Stimulated activated CD4-positive, alpha-beta T cell treated with anti-CD3 and anti-CD28 coated beads, Interleukin-12 subunit alpha, Interleukin-12 subunit beta, amount 100 ng/mL, for 24 hours (primary cell): ENCODE measurements at places on chromosomes 5 and 9.

GRCh38 chr5:138716456-138716924, 36.7 kb upstream of the CTNNA1 start:
- no peak for DNase-seq

GRCh38 chr9:27388150-27388549, 91.2 kb upstream of the EQTN start:
- DNase-seq, result no peak

- DNase-seq, result no peak
Measured at GRCh38 chr5:166570865-166571264, 1720.6 kb upstream of the WWC1 start.

DNA sequence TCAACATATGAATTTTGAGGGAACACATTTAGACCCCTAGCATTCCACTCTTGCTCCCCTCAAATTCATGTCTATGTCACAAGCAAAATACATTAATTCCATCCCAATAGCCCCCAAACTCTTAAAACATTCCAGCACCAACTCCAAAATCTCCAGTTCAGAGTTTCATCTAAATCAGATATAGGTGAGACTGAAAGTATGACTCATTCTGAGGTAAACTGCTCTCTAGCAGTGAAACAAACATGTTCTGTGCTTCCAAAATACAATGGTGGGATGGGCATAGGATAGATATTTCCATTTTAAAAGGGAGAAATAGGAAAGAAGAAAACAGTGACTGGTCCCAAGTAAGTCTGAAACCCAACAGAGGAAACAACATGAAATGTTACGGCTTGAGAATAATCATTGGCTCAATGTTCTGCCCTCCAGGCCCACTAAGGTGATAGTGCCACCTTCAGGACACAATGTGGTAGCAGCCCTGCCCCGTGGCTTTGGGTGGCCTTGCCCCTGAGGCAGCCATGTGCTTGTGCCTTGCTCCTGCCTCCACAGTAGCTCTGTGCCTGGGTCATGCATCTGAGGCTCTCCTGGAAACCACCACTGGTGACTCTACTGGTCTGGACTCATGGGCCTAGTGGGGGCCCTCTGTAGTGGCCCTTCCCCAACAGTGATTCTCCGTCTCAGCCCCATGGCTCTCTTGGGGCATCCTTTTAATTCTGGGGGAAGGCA, 36.4 kb upstream of the IPPK start:
- no peak for DNase-seq

GRCh38 chr5:5886812-5887486, 464.5 kb downstream of the ICE1 start:
- DNase-seq, result peak; percentile 20

- DNase-seq, result no peak
Measured at GRCh38 chr5:178786417-178786816, 56.0 kb upstream of the ZNF354A start.

DNA sequence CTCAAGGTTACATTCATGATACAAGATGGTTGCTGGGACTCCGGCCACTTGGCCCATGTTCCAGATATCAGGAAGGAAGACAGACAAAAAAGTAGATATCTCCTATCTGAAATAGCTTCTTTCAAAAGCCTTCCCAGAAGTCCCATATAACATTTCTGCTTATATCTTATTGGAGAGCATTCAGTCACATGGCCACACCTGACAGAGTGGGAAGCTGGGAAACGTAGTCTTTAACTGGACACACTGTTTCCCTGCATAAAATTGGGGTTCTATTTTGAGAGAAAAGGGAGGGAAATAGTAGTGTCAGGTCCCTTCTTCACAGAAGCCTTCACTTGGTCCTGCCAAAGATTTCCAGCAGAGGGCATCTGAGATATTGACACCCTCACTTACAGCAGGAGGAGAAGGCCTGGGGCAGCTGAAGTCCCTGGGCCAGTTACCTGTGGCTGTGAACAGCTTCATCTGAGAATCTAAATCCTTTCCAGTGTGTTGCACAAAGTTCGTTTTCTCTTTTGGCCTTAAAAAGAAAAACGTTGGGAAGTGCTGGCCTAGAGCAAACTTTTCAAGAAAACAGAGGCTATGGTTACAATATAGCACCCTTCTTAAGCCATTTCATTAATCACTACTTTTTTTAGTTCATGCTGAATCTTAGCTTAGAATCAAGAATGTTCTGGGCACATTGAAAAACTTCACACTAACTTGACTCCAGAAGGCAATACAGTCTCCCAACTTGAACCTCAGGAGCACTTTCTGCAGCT, 33.5 kb downstream of the SPEF2 start:
- peak; percentile 48 for DNase-seq

DNA sequence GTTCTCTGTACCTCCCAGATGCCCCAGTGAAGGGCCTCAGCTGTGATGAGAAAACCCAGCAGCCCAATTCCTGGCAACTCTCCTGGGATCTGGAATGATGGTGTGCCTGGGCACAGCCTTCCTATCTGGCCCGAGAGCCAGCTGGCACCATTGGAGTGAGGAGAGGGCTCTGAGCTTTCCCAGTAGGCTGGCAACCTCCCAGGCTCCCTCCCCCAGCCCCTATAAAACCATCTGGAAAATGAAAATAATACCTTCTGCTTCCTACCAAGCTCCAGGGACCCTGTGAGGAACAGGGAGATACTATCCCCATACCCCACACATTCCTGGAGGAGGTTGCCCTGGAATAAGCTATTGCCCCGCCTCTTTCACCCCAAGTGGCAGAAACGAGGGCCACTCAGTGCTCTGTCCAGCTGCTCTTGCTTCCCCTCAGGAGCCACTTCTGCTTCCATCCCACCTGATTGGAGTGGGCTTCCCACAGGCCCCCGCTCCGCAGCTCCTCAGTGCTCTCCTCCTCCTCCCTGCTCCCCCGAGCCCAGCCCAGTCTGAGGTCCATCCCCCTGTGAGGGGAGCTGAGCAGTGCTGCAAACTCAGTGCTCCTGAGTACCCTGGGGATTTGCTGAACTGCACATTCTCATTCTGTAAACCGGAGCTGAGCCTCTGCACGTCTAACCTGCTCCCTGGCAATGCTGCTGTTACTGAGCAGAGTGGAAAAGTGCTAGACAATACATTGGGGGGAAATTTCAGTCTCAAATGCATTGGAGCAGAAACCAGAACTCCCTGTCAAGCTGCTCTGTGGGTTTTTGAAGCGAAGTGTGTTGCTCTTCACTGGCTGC, 74.7 kb downstream of the THBS4 start:
- no peak for DNase-seq

- no peak for DNase-seq
Measured at GRCh38 chr9:102845827-102846371, 149.2 kb upstream of the CYLC2 start.

- no peak for DNase-seq
Measured at GRCh38 chr5:11904265-11904906, at the start of gene CTNND2. TSS of gene CTNND2 (minus strand) at chr5:11904446. CDS start at chr5:11903853, 593 bp downstream.

DNA sequence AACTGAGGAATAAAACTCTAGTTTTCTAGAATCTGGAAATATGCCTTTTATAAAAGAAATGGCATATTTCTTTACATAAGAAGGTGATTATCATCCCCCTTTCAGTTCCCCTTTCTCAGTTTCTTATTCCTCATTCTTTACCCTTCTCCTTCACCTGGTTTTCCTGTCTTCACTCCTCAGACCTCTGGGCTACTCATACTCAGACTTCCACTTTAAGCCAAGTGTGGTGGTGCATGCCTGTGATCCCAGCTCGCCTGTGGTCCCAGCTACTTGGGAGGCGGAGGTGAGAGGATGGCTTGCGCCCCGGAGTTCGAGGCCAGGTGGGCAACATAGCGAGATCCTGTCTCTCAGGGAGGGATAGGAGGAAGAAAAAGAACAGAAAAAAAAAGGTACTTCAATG, 57.2 kb downstream of the RANBP6 start:
- no peak for DNase-seq

DNA sequence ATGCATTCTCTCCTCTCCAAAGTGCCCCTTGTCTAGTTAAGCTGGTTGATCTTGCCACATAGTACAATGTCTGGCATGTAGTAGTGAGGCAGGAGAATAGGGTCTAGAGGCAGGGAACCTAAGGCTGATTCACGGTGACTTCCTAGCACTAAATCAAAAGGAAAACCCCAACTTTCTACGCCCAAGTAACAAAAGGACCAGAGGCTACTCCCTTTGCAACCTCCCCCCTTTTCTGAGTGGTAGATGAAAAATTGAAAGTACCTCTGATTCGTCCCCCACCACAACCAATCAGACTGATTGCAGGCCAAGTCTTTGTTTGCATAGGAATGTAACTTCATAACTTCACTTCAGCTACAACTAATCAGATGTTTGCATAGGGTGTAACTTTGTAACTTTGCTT, 278.8 kb downstream of the PSAT1 start:
- DNase-seq, result no peak

- DNase-seq, result no peak
Measured at GRCh38 chr5:160133071-160133917, 14.0 kb upstream of the PWWP2A start.

GRCh38 chr9:27571011-27571410, 2.3 kb downstream of the C9orf72 start:
- no peak for DNase-seq

- DNase-seq, result no peak
Measured at GRCh38 chr9:114366334-114367128, 21.3 kb downstream of the AKNA start.

DNA sequence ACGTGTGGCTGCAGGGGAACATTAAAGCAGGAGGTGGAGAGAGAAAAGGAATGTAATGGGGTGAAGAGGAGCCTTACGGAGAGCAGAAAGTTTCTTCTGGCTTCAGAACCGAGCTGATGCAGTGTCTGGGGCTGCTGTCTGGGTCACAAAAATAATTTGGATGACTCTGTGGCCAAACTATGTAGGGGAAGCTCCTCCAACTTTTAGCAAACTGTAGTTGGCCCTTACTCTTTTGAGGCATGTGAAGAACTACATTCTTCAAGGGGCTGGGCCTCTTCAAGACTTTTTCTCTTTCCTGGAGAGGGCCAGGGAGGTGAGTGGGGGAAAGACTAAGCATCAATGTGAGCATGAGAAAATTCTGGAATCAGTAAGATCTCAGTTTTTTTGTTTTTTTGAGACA, 31.9 kb upstream of the SPARC start:
- DNase-seq, result no peak

DNA sequence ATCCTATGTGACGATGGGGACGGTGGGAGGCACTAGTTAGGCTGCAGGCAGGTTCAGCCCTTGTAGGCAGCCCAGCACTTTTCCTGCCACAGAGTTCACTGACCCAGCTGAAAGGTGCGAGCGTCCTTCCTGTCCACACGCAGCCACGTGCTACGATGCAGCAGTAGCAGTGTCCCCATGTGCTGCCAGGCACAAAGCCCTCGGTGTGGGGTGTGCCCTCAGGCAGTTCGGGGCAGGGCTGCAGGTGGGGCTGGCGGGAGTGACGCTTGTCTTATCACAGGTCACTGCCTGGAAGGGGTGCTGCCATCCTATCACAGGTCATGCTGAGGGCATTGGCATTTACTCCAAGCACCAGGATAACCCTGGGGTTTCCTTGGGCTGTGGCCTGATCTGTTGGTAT, 46.8 kb upstream of the CLPTM1L start:
- DNase-seq, result no peak

DNA sequence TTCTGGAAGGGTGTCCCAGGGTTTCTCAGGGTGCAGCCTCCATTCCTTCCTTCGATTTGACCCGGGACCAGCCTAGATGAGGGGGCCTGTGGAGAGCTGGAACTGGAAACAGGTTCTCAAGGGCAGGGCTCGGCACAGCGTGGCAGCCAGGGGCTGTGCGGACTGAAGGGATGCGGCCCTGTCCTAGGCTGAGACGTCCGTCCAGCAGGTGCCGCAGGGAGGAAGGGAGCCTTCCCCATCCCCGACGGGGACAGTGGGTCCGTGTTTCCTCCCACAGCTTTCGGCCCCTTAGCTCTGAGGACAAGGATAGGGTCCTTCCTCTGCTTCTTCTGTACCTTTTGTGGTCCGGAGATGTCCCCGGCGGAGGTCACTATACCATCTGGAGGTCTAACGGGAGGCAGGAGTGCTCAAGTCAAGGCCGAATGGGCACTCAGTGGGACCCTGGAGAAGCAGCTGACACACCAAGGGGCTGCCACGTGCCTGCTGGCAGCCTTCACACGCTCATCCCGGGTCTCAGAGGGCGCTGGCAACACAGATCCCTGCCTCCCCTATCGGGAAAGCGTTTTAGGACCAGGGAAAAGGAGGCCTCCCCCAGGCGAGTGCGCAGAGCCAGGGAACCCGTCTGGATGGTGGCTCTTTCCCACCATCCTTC, 49.9 kb downstream of the USP20 start:
- no peak for DNase-seq

GRCh38 chr5:60336491-60336890, 363.5 kb downstream of the DEPDC1B start:
- DNase-seq, result no peak

GRCh38 chr5:42689391-42689790, 67.2 kb upstream of the CCDC152 start:
- DNase-seq, result no peak

DNA sequence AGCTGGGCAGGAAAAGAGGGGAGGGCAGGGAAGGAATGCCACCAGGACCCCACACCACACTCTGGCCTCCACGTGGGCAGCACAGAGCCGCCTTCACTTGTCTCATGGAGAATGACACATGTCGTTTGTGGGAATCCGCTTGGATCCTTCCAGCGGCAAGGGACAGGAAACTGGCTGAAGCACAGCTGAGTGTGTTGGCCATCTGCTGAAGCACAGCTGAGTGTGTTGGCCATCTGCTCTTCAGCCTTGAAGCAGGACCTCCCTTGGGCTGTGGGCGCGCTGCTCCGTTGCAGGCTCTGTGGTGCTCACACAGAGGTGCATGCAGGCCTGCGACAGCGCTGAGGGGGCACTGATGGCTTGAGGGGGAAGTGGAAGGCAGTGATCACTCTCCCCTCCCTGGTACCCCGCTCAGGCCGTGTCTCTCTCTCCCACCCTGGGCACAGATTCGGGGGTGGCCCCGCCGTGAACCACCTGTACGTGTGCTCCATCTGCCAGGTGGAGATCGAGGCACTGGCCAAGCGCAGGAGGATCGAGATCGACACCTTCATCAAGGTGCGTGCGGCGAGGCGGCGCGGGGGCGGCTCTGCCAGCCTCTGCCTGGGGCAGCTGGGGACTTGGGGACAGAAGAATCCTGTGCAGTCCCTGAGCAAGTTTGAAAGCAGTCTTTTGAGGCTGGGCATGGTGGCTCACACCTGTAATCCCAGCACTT, 40.6 kb downstream of the USP20 start:
- DNase-seq, result no peak

DNA sequence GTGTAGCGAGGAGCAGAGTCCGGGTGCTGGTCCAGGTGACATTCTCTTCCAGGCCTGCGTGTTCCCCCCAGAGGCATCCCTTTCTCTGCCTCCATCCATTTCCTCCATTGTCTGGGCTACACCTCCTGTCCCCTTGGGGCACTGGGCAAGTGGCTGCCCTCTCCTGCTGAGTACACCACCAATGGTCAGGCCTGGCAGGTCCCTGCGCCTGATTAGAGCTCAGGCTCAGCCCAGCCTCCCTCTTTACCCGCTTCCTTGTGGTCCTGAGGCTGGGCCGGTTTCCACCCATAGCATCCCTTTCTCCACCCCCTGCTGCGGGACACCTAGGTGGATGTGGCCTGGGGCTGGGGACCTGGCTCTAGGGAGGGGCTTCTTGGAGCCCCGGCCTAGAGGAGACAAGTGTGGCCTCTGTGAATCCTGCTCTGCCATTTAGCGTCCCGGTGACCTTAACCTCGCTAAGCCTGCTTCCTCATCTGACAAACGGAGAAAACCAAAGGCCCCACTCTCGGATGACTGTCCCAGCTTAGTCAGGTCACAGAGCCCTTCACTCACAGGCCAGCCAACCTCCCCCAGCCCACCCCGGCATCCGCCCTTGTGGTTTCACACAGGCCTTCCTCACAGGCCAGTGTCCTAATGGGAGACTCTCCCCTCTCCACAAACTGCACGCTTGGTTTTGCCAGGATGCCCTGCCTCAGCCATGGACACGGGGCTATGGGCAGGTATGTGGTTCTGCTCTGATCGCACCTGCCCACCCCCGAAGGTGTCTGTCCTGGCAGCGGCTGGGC, 12.9 kb downstream of the DOLPP1 start:
- DNase-seq, result no peak

- DNase-seq, result no peak
Measured at GRCh38 chr9:122418016-122418415, 47.2 kb downstream of the PTGS1 start.
